ENCODE measurements at places on chromosomes 6 and 20.

DNA sequence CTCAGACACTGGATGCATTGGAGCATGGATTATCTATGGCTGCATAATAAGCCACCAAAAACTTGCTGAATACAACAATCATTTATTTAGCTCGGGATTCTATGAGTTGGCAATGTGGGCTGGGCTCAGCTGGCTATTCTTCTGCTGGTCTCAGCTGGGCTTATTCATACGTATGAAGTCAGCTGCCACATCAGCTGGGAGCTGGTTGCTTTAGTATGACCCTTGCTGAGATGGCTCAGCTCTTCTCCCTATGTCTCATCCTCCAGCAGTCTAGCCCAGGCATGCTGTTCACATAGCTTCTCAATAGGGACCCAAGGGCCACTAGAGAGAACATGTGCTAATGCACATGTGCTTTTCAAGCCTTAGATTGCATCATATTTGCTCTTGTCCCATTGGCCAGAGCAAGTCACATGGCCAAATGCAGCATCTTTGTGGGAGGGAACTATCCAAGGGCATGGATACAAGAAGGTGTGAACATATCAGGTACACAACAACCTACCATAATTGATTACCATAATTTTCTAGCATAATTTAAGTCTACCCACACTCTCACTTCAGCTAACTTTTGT is 444.6 kb downstream of the KIF16B start:
- DNase-seq = no peak

DNA sequence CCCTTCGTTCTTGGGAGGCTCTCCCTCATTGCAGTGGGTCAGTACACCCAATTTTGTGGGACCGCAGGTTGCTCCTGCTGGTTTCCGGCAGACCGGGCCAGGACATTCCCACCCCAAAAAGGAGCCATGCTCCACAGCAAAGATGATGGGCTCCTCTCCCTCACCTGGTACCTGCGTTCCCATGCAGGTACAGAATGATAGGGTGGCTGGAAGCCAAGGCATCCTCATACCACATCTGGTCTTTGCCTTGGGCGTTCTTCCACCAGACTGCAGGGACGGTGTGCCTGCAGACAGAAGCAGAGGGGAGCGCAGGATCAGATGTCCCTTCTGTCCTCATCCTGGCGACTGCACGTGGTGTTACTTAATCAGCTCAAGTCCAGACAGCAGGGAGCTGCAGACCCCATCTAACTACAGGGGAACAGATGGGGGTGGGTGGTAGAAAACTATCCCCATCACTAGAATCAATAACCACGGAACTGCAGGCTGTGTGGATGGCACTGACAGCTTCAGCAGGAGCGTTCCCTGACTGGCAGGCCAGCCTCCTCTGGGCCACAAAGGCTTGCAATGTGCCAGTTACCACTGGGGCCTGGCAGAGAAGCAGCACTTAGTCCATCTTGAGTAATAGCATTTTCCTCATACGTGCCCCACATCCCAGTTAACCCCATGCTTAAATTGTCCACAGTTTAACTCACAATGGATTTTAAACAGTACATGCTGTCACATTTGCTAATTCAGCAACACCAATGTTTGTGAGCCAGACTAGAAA is 70.4 kb downstream of the ABHD12 start:
- DNase-seq = no peak

GRCh38 chr20:56400001-56400640 is 7.7 kb downstream of the CSTF1 start:
- peak; percentile 41 for DNase-seq

DNA sequence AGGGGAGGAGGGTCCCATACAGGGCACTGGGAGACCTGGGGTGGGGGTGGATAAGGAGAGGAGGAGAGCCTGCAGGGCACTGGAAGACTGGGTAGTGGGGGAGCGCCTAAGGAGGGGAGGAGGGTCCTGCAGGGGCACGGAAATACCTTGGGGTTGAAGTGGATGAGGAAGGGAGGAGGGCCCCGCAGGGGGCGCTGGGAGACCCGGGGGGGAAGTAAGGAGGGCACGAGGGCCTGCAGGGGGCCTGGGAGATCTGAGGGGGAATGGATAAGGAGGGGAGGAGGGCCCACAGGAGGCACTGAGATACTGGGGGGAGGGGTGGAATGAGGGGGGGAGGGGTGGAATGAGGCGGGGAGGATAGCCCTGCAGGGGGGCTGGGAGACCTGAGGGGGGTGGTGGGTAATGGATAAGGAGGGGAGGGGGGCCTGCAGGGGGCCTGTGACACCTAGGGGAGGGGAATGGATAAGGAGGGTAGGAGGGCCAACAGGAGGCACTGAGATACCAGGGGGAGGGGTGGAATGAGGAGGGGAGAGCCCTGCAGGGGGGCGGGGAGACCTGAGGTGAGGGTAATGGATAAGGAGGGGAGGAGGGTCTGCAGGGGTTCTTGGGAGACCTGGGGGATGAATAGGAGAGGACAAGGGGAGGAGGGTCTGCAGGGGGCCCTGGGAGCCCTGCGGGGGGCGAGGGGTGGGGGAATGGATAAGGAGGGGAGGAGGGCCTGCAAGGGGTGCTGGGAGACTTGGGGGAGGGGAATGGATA is 567 bp upstream of the CTCFL start:
- no peak for DNase-seq

DNA sequence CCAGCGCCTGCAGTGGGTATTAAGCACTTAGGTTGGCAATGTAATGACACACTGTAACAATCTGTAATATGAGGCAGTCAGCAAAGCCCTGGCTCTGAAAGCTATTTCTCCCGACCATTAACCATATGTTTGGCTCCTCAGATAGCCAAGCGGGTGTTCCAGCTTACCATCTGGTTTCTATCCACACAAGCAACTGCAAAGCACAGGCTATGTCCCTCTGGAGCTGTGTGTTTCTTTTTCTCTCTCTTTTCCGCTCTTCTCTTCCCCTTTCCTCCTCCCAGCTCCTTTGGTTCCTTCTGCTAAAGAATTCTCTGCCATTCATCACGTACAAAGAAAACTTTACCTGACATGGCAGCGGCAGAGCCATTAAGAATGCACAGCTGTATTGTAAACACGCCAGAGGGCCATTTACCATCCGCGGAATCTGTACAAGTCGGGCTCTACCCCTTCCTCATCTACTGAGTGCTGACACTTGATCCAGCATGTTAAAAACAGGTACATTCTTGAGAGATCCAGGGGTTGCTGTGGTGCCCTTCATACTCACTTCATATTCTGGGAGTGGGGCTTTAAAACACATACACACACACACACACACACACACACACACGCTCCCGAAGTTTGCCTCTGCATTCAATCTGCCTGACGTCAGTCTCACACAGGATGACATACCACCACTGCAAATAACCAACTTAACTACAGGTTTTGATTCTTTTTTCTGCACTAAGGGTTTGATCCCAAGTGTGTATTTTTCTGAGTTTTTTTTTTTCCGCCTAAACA is 77.2 kb downstream of the BACH2 start:
- peak; percentile 39 for DNase-seq
